HepG2 (cell line): ENCODE measurements at places on chromosomes 7 and 10.

DNA sequence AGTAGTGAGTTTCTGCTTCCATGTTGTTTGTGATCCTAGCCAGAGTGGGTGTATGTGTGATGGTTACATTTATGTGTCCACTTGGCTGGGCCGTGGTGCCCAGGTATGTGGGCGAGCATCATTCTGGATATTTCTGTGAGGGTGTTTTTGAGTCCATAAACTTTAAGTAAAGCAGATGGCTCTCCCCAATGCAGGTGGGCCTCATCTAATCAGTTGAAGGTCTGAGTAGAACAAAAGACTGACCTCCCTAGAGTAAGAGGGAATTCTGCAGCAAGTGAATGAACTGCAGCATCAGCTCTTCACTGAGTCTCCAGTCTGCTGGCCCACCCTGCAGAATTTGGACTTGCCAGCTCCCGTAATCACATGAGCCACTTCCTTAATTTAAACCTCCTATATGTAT lies 571.9 kb downstream of the ACTR3B start:
- no peak for DNase-seq

GRCh38 chr7:40230101-40230500 lies 95.3 kb downstream of the SUGCT start:
- no peak for DNase-seq

GRCh38 chr7:92633211-92633906 lies 43.2 kb upstream of the FAM133B start:
- peak; percentile 87 for DNase-seq

GRCh38 chr7:107661081-107661864 lies 645 bp downstream of the SLC26A4 start:
- peak; percentile 37 for DNase-seq

DNA sequence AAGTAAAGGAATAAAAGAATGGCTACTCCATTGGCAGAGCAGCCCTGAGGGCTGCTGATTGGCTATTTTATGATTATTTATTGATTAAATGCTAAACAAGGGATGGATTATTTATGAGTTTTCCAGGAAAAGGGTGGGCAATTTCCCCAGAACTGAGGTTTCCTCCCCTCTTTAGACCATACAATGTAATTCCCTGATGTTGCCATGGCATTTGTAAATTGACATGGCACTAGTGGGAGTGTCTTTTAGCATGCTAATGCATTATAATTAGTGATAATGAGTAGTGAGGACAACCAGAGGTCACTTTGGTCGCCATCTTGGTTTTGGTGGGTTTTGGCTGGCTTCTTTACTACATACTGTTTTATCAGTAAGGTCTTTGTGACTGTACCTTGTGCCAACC lies 55.5 kb downstream of the BBS9 start:
- no peak for DNase-seq

DNA sequence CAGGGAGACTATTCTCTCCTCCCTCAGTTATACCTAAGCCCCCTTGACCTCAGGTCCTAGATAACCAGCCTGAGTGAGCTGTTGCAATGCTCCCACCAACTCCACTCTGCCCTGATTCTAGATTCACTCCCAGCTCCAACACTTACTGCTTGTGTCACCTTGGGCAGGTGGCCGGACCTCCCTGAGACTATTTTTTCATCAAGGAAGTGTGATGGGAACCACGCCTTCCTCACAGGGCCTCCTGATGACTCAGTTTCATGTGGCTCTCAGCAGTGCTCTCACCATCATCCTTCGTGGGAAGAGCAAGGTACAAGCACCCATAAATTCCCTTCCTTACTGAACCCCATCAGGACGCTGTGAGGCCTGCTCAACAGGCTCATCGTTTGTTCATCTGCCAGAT lies 925.8 kb upstream of the ZNF722 start:
- no peak for DNase-seq

- no peak for DNase-seq
Observed at GRCh38 chr10:113410618-113411017, 142.2 kb upstream of the HABP2 start.

- DNase-seq = no peak
Observed at GRCh38 chr10:125866421-125867029, 14.6 kb downstream of the DHX32 start.

DNA sequence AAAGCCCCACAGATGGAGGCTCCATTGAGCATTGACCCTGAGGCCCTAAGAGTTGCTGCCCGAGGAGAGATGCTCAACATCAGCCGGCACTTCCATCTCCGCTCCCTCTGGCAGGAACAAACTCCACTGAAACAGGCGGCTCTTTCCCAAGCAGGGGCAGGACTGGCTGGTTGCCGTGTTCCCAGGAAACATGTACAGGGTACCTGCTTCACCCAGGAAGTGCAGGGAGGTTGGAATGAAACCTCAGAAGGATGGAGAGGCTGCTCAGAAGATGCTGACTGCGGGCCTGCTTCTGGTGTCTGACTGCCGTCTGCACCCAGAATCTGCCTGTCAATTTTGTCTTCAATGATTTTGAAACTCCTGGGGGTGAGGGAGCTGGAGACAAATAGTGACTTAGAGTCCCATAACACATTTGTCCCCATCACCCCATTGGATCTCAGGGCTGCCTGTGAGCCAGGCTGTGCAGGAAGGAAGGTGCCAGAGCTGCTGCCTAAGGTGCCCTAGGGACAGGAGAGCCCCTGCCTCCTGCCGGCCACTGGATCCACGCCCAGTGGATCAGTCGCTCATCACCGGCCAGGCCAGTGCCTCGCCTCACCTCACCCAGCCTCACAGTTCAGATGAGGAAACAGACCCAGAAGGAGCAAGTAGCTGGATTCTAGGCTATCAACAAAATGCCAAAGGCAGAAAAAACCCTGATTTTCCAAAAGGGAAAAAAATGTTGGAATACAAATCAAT lies 237.3 kb downstream of the PTPRN2 start:
- DNase-seq = no peak

DNA sequence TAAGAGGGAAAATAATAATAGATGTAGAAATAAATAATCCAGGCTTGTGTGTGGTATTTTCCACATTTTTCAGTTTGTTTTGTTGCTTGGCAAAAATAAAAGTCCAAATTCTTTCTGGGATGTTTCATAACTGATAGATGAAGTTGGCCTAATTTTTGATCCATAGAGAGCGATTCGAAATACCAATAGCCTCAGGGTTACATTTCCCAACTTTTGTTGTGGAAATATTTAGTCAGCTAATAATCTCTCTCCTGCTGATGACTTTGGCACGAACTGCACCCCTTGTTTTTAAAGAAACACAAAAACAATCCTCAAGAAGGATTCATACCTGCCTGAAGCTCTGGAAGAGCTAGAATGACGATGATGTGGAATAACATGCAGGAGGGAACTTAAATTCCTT lies 483.2 kb downstream of the ADRA2A start:
- DNase-seq = no peak

DNA sequence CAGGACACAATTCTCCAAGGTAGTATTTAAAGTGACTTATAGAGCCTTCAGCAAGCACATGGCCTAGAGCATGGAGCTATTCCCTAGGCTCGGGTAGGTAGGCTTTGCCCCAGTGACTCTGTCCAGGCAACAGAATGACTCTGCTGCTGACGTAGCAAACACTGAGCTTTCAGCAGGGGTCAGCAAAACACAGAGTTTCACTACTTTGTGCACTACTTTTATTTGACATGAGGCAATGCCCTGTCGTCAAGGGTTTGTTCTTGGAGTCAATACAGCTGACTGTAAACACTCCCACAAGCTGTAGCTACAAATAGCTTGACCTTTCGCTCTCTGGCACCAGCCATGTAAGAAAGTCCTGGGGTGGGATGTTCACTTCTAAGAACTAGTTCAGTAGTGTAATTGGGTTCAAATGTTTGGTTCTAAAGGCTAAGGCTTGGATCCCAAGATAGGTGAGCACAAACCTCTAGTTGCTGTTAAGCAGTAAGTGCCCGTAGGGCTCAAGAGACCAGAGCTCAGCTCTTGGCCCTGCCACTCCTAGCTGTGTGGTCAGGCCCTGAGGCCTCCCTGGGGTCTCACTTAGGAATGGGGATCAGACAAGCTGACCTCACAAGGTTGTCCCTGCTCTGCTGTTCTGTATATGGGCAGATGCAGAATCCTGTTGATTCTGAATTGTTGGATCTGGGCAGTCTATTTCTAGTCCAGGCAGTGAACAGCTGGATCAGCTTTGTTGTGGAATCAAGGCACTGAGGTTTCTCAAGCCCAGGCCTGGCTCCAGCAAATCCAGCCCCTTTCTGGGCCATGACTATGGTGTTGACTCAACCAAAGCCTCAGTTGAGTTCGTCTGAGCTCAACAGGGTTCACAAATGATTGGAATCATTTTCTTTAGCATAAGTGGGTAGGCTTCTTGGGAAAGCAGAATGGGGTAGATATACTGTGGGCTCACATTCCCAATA lies 10.7 kb downstream of the NODAL start:
- DNase-seq = peak; percentile 80

GRCh38 chr7:22301790-22302189 lies 55.2 kb downstream of the RAPGEF5 start:
- no peak for DNase-seq

DNA sequence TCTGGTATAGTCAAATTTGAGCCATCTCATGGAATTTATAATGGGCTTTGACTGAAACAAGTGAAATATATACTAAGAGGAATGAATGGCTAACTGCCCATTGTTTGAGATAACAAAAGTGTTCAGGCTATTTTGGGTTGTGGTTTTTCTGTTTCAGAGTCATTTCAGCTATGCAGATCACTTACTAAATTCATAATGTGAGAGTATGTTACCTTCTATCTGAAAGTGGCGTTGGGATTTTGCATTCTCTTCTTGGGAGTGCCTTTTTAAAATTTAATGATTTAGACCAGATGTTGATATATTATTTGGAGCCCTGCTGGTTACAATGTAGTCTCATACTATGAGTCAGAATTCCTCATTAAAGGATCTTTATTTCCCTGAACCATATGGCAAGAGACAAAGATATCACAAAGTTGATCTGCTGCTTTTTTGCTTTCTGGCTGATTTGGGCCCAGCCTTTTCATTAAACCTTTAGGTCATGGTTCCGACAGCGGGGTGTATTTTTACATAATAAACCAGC lies 10.4 kb downstream of the VCL start:
- no peak for DNase-seq

DNA sequence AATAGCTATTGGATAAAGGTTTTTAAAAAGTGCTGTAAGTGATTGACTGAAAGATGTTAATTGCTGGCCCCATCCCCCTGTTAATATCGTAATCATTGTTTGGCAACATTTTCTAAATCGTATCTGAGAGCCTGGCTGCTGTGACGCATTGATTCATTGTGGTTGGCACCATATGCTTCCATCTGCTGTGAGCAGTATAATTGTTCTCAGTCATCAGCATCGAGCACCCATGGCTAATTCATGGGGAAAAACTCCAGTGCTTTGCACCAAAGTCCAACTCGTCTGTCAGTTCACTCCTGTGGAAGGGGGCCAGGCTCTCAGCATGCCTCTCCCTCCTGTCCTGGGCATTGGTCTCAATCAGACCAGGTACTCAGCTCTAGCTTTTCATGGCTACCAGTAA lies 205.2 kb downstream of the STK31 start:
- DNase-seq = no peak

DNA sequence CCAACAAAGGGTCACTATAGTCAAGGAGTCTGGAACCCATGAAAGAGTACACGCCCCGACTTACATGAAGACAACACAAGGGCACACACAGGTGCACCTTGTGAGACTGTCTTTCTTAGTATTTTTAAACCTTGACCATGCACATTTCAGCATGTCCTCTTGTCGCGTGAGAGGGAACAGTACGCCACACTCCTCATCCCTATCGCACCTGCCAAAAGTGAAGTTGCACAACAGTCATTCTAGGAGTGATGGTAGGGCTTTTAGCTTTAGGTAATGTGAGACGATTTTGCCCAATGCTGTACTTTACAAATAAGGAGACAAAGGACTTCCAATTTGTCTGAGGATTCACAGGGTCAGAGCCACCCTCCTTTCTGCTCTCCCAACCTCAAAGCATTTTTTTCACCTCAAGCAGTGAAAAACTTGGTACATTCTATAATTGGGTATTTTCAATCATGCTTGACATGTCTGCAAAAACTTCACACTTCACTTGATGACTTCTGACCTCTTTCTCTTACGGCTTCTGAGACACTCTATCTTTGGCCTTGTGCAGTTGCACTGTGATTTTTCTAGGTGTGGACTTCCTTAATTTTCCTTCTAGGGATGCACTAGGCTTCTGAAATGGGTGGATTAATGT lies 173.9 kb upstream of the GRB10 start:
- DNase-seq = no peak

- DNase-seq = no peak
Observed at GRCh38 chr10:15745751-15746150, 26.0 kb upstream of the ITGA8 start.

- DNase-seq = no peak
Observed at GRCh38 chr7:139752148-139752547, 25.6 kb downstream of the HIPK2 start.

DNA sequence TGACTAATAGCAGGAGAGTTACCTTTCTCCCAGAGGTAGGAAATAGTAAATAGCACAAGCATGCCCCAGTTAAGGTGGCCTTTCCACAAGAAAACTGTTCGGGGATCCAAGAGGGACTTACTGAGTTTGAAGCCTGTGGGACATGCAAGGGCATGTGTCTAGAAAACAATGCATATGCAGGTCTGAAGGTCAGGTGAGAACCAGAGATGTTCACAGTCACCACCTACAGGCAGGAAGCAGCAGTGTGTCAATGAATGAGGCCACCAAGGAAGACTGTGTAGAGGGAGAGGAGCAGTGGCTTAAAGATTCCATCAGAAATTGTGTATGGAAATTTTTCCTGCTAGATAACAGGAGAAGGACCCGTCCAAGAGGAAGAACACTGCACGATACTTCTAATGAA lies 66.0 kb downstream of the CALD1 start:
- peak; percentile 74 for DNase-seq

DNA sequence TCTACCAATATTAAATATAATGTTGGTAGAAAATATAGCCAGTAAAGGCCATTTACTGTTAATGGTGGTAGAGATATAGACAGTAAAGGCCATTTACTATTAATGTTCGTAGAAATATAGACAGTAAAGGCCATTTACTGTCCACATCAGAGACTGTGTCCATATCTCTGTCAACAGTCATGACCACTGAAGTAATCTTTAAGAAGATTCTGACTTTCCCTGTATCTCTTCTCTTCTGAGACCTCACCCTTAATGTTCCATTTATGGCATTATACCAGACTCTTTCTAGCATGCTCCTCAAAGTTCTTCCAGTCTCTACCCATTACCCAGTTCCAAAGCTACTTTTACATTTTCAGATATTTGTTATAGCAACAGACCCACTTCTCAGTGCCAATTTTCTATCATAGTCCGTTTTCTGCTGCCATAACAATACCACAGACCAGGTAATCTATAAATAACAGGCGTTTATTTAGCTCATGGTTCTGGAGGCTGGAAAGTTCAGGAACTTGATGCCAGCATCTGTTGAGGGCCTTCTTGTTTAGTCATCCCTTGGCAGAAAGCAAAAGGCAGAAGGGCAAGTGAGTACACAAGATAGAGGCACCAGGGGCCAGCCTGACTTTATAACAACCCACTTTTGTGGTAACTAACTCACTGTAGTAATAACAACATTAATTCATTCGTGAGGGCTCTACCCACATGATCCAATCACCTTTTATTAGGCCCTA lies 7.9 kb upstream of the NUDCD3 start:
- DNase-seq = no peak
